NCI-H2081 treated with DMSO at 0.1 percent for 48 hours (cell line): ENCODE measurements at places on chromosomes 4 and X.

DNA sequence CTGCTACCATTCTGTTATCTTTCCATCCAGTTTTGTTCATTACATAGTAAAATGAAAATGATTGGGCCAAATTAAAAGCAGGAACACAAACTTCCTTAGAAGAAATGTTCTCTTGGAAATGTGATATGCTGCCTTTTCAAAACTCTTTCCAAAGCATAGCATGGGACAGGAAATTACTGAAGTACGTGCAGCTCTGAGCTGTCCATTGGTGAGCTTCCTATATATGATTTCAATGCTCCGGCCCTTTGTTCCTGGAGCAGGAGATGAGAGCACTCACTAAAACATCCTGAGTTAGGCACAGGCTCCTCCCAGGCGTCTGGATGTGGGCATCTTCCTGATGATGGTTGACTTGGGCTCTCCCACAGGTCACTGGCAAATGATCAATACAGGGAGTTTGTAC is 33.0 kb upstream of the ANXA3 start:
- DNase-seq = no peak

- DNase-seq = no peak
Observed at GRCh38 chr4:182932651-182933050, 15.5 kb upstream of the DCTD start.

- no peak for DNase-seq
Observed at GRCh38 chrX:80747832-80748231, 61.8 kb downstream of the BRWD3 start.

- DNase-seq = no peak
Observed at GRCh38 chr4:116849620-116850019, 235.8 kb downstream of the TRAM1L1 start.

- DNase-seq = no peak
Observed at GRCh38 chr4:40454816-40455215, 119.7 kb downstream of the CHRNA9 start.
